ENCODE measurements at places on chromosomes 2 and 18. TPM values are rescaled to one million over a fixed set of nuclear protein-coding genes. Genes with fewer than 3 reads are reported as not detected.

NEB gene
- 5.8 TPM for total RNA-seq

PAIP2B gene
- 7.3 TPM for total RNA-seq

HOXD12 gene
- not detected for total RNA-seq

MEP1B gene
- total RNA-seq: not detected
